ENCODE measurements at places on chromosomes 2 and 18.

GRCh38 chr2:7593360-7593759 is 676.1 kb downstream of the RNF144A start:
- no peak for DNase-seq

DNA sequence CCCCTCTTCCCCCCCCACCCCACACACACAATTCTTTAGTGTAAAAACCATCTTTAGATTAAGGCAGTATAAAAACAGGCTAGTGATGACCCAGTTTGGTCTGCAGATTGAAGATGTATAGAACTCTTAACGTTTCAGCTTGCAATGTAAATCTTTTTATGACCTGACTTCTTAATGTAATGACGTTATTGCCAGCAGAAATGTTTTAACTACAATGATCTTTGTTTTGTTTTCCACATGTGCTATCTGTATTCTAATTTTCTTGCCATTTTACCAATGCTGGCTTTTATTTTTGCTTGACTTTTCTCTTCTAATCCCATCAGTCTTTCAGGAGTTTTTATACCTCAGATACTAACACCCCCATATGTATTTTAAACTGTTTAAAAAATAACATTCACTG is 25.2 kb downstream of the AGFG1 start:
- DNase-seq: no peak

DNA sequence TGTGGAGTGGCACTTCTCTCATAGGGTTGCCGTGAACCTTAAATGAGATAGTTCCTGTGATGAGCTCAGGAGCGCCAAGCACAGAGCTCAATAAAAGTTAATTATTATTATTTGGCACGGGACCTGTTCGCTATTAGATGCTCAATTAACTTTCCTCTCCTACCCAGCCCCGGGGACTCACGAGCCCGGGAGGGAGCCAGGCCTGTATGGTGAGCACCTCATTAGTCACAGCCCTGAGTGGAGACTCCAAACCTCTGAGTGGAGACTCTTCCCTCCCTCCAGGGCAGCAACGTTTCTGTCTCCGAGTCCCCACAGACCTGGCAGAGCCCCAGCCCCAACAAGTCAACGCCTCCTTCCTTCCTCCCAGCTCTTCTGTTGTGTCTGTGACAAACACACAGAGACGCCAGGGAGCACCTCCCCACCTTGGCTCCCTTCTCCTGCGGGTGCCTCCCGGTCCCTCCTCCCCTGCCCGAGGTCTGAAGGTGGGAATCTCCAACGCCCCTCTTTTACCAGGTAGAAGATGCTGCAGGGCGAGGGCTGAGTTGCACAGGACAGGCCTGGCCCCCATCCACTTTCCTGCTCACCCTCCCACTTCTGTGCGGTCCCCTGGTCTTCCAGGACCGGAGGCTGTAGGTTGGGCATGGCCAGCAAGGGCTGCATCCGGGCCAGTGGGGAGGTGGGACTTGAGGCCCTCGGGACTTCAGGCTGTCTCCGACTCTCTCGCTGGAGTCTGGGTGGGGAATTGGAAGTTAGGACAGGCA is 52.7 kb upstream of the ODC1 start:
- no peak for DNase-seq

DNA sequence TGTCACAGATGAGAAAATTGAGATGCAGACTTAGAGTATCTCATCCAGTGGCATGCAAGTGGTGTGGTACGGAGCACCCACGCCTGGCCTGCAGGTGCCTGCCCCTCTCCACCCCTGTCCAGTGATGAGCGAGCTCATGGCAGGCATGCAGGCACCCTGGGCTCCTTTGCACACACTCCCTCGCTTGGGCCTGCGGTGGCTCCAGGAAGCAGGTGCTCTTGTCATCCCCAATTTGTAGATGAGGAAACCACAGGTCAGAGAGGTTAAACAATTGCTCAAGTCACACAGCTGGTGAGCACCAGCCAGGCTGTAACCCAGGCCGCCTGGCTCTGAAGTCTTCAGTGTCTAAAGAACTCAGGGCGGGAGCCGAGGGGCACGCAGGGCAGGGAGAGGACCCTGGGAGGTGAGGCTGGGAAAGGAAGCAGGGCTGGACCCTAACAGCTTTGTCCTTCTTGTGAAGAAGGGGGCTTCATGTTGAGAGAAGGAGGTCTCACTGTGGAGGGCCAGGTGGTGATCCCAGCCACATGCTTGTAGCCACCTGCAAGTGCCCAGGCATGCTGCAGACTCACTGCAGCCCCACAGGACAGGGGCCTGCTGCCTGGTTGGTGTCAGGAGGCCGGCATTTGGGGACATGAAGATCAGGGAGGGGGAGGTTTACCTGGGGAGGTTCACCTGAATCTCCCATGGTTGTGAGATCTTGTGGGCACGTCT is 166.2 kb downstream of the SH3RF3 start:
- DNase-seq: no peak

DNA sequence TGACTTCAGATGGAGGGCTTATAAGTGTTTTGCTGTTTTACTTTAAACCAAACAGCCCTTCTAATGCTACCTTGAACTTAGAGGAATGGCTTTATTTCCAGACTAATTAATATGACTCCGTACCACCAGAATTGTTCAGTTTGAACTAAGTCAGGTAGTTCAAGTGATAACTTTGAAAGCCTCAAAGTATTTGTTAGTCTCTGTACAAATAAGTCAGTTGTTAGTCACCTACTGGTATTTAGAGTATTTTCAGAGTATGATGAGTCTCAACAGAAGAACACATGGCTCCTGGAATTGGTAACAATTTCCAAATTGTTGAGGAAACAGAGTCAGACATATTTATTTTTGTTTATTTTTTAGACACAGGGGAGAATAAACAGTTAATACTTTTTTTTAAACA is 381.8 kb upstream of the NRXN1 start:
- no peak for DNase-seq

DNA sequence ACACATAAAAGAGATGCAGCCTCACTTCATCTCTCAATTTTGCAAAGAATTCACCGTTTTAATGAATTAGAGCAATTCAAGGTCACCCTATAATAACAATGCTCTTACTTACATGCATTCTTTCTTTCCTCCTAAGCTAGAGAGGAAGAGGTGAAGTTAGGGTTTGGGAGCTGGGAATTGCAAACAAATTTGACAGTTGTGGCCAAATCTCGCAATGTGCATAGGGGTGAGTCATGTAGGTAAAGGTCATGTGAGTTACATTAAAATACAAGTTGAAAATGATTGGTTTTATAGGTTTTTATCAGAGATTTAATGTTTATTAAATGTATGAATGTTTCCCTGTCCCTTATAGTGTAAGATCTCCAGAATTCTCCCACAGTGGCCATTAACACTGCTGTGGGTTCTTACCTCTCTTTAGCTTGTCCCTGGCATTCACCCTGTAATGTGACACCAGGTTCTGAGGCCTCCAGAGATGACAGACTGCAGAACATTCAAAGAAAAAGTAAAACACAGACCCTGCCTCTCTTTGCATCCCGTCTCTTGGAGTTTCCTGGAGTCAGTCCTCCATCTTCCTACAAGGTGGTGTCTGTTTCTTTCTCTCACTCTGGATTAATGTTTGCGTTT is 53.7 kb upstream of the LGALSL start:
- DNase-seq: no peak

DNA sequence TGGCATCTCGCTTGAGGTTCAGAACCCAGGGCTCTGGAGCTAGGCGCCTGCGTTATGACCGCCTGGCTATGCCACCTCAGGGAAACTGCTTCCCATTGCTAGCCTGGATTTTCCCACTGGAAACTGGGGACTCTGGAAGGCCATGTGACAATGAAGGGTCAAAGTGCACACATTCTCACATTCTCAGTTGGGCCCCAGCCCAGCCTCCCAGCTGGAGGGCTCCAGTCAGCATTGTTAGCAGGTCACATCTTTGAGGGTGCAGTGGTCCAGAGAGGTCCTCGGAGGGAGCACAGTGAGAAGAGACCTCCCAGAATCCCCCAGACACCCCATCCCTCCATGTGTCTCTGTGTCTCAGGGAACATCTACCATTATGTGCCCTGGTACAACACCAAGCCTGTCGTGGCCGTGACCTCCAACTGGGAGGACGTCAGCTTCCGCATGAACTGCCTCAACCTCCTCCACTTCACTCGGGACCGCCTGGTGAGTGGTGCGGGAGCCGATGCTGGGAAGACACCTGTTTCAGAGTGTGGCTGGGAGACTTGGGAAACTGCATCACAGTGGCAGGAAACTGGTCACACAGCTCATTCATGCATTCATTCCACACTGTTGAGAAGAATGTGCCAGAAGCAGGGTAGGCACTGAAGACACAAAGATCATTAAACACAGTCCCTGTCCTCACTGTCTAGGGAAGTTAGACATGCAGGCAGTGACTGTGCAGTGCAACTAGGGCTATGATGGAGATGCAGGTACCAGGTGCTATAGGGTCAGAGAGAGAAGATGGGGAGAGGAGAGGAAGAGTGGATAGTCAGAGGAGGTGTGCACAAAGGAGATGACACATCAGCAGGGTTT is 41.6 kb downstream of the FER1L5 start:
- DNase-seq: no peak

- no peak for DNase-seq
These were observed at the start of gene IL1R1 for GRCh38 chr2:102141970-102142828. IL1R1 (plus strand) TSS chr2:102142746; CDS start chr2:102157725, 14,979 bp downstream.

DNA sequence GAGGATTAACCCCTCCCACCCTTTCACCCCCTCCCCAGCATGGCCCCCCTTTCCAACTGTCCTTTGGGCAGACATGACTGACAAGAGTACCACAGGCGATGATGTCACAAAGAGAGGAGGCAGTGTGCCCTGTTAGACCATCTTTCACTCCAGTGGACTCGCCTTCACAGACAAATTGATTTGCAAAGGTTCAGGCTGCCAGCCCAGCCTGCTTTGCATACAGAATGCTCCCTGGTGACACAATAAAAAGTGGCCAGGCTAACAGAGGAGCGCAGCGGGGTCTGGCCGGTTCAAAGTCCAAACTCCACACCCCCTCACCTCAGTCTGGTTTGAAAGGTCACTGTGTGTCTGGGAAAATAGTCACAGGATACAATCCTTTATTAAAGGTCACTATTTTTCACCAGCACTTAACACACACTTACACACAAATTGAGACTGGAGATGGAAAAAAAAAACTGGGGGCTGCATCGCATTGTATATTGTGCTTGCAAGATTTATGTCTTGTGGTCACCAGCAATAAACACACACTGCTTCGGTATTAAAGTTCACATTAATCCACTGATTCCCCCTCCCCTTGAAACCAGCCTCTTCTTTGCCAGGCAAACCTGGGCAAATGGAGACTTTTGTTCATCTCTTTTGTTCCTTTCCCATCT is 236.9 kb downstream of the BCL11A start:
- no peak for DNase-seq

- no peak for DNase-seq
These were observed 85.3 kb downstream of the VWA3B start for GRCh38 chr2:98172150-98172765.

DNA sequence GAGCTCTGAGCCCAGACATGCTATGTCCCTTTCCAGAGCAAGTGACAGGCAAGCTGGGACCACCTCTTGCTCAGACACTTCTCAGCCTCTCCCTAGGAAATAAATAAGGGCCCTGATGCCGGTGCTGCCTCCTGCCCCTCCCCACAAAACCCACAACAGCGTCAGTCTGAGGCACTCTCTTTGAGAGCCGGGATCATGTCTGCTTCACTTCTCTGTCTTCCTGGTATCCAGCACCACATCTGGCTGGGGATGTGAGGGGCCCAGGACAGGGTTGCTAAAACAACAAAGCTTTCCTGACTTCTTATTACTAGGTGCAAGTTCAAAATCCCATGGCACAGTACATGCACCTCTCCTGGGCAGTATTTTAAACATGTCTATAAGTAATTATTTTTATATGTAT is 103.9 kb upstream of the GLI2 start:
- no peak for DNase-seq

DNA sequence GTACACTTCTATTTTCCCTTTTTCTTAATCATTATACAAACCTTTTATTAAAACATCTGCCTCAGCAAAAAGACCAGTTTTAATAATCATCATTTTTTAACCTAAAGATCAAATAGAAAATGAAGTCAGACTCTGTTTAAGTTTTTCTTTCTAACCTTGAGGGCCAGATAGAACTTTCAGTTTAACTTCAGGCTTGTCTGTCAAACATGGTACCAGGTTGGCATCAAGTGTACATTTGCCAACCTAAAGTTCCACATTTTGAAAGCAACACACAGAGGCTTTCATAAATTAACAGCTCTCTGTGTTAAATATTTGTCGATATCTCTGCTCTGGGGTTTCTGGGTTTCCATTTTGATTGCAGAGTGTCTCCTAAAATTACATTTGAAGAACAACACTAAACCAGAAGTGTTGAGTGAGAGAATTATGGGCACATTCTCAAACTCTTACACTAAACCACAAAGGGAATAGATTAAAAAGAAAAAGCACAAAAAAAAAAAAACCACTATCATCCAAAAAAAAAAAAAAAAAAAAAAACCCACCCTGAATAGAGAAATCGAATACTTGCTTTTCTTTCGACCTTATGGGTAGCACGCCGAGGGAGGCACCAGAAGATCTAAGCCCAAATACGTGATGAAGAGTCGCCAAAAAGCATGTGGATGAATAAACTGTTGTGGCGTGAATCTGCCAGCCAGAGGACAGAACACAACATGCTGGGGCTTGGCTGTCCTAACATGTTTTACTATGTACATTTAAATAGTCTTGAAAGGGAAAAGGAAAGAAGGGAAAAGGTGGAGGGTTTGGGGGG is 166.2 kb downstream of the TCF4 start:
- DNase-seq: no peak

DNA sequence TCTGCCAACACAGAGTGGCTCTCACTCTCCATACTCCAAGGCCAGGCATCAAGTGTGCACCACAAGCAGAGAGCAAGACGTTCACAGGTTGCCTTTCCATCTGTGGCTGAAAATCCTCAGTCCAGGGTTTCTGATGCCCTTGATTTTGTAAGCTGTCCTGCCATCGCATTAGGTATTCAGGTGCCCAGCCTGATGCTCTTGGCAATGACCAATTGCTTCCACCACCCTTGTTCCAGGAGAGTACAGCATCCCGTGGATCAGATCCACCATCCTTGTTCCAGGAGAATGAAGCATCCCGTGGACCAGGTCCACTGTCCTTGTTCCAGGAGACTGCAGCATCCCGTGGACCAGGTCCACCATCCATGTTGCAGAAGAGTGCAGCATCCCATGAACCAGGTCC is 133.4 kb upstream of the GPC1 start:
- DNase-seq: no peak

DNA sequence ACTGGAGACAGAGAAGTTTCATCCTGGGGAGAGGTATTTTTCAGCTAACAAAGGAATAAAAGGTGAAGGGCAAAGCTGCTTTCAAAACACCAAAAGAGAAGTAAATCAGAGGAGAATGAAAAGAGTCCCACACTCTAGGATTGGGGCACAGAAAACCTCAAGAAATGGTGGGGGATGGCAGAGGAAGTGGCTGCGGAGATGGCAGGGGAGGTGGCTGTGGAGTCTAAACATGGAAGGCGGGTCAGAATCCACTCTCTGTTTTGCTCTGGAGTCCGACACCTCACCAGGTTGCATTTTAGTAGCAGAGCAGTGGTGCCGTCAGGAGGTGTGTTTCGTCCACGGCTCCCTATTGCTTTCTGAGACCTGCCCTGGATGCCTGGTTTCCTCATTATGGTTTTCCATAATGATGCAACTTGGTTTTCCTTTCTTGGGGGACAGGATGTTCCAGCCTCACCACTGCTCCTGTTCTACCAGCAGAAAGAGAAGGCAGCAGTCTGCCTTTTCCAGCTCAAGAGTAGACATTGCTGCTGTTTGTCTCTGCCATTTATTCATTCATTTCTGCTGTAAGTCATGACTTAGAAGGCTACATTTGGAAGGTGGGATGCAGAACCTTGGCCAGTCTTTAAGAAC is 188.7 kb downstream of the ANKRD44 start:
- no peak for DNase-seq

- DNase-seq: no peak
These were observed 140.5 kb downstream of the ZFP36L2 start for GRCh38 chr2:43085929-43086328.

- no peak for DNase-seq
These were observed 62.6 kb downstream of the MARCO start for GRCh38 chr2:119004602-119005001.

- no peak for DNase-seq
These were observed 856.8 kb upstream of the GCFC2 start for GRCh38 chr2:76567478-76567877.
